Esophagus squamous epithelium (tissue), 5 donors: ENCODE measurements at places on chromosomes 1 and 21.

DNA sequence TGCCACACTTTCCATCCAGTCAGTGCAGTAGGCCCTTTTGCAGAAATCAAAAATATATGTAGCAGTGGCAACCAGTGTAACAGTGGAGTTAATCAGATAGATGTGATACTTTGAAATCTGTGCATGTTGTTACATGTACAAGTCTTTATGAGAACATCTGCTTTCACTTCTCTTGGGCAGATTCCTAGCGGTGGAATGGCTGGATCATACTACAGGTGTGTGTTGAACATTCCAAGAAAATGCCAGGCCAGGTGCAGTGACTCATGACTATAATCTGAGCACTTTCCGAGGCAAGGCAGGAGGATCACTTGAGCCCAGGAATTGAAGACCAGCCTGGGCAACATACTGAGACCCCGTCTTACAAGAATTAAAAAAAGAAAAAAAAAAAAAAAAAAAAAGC is 55.3 kb downstream of the GNB1 start:
- DNase-seq: no peak

DNA sequence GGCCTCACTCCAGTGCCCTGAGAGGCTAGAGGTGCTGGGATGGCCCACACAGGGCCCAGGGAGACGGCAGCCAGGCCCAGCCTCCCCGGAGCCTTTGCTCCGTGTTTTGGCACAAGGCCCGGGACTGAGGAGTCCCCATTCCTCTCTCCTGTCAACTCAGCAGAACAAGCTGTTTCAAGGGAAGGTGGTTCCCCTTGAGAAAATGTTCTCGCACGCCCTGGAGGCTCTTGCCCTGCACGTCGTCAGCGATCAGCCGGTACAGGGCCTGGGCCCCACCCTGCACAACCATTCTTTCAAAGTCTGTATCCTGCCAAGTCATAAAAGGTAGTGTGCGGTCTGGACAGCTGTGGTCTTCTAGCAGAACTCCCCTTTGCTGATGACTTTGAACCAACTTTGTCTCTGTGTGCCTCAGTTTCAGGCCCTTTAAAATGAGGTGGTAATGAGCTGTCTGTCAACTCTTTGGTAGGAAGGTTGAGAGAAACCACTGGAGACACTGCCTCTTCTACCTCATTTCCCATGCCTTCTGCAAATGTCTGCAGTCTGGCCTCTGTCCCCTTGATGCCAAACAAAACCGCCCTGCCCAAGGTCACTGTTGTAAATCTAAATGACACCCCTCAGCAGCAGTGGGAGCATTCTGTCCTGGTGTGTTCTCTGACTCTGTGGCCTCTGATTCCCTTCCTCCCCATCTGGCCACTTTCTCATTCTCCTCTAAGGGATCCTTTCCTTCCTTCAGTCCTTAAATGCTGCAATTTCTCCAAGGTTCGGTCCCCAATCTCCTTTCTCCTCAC is 138.6 kb upstream of the JUN start:
- no peak for DNase-seq

GRCh38 chr1:174800216-174800851 is 199.4 kb upstream of the CACYBP start:
- no peak for DNase-seq

GRCh38 chr21:33936301-33937038 is 20.9 kb upstream of the ATP5PO start:
- no peak for DNase-seq

GRCh38 chr1:40315239-40315794 is 1.8 kb downstream of the COL9A2 start:
- DNase-seq: peak; percentile 46
